Fibroblast of villous mesenchyme (primary cell): ENCODE measurements at places on chromosomes 7 and 10. TPM values are rescaled to one million over a fixed set of nuclear protein-coding genes. Genes with fewer than 3 reads are reported as not detected.

GRCh38 chr7:150941351-150942000 lies 36.6 kb downstream of the KCNH2 start:
- DNase-seq: no peak

- DNase-seq: no peak
Observed at GRCh38 chr10:20922451-20922850, 25.3 kb upstream of the NEBL start.

DNA sequence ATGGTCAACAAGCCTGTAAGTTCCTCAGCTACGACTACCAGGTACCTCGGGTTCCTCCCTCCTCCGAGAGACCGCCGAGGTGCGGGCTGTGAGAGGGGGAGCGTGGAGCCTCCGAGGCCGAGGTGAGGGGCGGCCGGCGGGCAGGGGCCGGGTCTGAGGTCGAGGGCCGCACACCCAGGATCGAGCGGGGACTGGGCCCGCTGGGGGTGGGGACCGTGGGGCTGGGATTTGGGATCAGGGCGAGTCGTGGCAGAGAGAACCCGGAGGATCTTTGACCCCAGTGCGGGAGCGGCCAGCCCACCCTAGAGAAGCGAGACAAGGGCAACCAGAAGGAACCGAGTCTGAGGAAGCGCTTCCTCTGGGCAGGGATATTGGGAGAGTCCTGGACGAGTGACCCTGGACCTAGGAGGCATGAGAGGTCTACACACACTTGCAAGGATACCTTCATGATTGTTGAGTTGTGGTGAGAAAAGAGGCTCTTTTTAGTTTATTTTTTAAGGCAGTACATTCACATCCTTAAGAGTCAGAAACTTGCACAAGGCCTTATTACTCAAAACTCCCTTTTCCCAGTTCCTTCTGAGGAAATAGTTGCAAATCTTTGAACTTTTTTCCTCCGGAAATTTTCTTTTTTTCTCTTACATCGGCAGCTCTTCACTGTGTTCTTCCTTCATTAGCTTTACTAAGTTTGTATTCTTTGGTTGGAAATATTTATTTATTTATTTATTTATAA lies 395 bp downstream of the ZNF487 start:
- DNase-seq: no peak

DNA sequence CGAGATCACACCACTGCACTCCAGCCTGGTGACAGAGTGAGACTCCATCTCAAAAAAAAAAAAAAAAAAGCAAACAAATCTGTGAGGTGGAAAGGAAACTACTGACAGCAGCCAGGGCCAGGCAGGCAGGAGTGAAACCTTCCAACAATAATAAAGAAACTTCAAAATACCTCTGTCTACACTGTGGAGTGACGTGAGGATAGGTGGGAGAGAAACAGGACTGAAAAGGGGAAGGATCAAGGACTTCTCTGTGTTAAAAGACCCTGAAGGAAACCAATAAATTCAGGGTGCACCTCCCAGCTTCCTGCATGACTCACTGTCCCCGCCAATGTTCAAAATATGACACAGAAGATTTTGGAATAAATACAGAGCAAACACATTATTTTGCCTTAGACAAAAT lies 82.9 kb downstream of the KIAA1549 start:
- no peak for DNase-seq

Gene TAF3
- 2.2 and 2.3 TPM in 2 replicates for total RNA-seq

Gene DNA2
- total RNA-seq: 9.7 and 13.0 TPM in 2 replicates

DNA sequence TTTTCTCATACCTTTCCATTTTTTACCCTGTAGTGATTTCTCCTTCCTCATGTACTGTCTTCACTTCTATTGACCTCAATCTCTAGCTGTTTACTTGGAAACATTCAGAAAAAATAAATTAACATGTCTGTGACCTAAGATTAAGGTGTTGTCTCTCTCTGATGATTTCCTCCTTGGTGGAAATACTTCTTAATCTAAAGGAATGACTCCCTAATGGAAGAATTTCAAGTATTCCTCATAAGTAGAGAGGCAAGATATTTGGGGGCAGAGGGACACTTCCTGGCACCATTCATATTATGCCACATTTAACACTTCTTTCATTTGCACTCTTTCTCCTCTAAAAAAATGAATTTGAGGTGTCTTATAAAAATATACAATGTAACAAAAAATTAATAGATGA lies 202.8 kb downstream of the NEBL start:
- no peak for DNase-seq

DNA sequence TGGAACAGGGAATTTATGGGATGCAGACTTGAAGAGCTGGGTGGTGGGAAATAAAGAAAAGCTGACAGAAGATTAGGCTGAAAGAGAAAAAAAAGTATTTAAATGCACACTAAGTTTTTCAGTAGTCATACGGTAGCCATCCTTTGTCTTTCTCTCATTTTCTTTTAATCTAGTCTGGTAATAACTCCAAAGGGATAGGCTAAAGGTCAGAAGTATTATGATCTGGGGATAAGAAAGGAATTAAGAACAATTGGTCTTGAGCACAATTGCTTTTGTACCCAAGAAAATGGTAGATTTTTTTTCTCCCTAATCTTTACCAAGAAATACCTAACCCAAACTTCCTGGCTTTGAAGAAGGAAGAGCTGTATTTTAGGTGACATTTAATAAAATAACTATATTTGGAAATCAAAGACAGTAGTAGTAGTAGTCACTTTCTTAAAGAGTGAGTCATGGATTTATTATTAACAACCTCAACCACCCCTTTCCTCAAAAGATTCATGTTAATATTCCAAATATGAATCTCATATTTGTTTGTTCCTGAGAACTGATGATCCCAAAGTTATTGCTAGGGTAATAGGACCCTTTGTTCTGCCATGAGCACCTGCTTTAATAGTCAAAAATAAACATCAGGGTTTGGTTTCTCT lies 120.2 kb upstream of the ODAD2 start:
- no peak for DNase-seq

Gene SFTPA1
- not detected in 2 replicates for total RNA-seq

DNA sequence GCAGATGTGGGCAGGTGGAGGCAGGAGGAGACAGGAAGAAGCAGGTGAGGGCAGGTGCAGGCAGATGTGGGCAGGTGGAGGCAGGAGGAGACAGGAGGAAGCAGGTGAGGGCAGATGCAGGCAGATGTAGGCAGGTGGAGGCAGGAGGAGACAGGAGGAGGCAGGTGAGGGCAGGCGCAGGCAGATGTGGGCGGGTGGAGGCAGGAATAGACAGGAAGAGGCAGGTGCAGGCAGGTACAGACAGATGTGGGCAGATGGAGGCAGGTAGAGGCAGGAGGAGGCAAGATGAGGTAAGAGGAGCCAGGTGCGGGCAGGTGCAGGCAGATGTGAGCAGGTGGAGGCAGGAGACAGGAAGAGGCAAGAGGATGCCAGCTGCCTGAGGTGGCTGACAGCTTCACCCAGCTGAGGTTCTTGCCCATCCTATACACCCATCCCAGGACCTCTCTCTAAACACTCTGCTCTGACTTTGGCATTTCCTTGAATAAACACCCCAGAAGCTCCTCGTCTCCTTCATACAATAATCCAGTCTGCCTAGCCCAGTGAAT lies 33.0 kb downstream of the PTPRE start:
- no peak for DNase-seq

GRCh38 chr10:100828738-100829096 lies 83.3 kb downstream of the PAX2 start:
- no peak for DNase-seq

DNA sequence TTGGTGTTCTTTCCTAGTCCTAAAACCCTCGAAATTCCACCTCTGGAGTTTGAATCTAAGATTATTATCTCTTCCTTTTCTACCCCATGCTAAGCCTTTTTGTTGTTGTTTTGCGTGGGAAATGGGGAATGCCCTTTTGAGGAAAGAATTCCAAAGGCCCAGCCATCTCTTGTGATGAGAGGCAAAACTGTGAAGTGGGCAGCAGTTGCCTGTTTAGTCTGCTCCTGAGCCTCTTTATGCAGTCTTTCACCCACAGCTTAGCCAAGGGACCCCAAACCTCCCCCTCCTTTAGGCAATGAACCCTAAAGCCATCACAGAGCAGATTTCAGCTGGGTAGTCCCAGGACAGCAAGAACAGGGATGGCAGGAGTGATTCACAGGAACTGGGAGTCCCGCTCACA lies 95.5 kb downstream of the DNMBP start:
- DNase-seq: no peak

Gene CPXM2
- total RNA-seq: 0.32 TPM in 1 of 2 replicates, not detected in the other

Gene MMD2
- total RNA-seq: not detected in 2 replicates

- DNase-seq: no peak
Observed at GRCh38 chr10:43044961-43045621, 31.8 kb upstream of the RET start.

DNA sequence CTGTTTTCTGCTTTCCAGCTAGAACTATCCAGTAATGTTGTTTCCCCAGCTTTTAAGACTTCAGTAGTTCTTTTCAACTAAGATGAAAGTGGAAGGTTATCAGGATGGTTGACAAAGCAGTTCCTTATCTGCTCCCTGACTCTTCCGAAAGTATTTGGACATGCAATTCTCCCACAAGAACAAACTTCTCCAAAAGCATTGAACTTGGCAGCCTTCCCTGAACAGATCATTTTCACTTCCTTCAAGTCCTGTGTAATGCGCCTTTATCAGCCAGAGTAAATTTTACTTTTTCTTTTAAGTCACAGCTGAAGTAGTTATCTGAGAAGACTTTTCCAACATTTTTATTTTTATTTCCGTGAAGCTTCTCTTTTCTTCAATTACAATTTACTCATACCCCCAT lies 39.7 kb downstream of the CDC14C start:
- DNase-seq: no peak

DNA sequence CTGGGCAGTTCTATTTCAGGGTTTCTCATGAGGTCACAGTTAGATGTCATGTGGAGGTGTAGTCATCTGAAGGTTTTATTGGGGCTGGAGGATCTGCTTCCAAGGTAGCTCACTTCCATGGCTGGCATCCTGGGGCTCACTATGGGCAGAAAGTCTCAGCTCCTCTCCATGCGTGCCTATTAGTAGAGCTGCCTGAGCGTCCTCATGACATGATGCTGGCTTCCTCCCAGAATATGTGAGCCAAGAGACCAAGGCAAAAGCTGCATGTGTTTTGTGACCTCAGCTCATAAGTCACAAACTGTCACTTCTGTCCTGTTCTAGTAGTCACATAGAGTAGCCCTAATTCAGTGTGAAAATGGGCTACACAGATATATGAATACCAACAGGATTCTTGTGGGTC lies 524.4 kb downstream of the SUGCT start:
- DNase-seq: no peak

DNA sequence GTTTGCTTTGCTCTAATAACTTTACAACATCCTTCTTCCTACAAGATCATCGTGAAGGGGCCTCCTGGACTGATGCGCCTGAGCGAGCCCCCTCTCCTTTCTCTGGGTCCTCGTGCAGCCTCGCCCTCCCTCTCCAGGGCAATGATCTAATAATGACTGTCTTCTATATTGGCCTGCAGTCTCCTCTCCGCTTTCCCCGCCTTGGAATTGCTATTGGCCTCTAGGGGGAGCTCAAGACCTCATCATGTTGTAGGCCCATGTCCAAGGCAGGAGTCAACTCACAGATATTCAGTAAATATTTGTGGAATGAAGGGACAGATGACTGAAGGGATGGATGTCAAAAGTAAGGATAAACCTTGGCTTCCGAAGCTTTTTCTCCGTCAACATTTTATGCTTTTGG lies 1180.3 kb downstream of the TYW1 start:
- peak; percentile 2 for DNase-seq

DNA sequence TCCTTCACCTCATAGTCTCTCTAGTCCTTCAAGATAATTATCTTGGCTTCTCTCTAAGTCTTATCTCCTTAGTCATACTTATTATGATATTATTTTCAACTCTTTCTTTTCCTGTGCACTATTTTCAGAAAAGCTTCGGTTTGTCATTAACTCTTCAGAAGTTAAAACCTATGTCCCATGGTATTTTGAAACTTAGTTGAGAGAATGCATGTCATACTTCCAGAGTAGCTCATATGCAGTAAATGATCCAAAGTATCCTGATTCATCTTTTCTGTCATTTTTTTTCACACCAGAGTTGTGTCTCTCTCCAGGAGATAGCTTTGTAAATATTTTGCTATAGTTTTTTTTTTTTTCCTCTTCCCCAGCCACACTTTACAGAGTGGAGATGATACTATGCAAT lies 1008.6 kb downstream of the NRG3 start:
- no peak for DNase-seq

DNA sequence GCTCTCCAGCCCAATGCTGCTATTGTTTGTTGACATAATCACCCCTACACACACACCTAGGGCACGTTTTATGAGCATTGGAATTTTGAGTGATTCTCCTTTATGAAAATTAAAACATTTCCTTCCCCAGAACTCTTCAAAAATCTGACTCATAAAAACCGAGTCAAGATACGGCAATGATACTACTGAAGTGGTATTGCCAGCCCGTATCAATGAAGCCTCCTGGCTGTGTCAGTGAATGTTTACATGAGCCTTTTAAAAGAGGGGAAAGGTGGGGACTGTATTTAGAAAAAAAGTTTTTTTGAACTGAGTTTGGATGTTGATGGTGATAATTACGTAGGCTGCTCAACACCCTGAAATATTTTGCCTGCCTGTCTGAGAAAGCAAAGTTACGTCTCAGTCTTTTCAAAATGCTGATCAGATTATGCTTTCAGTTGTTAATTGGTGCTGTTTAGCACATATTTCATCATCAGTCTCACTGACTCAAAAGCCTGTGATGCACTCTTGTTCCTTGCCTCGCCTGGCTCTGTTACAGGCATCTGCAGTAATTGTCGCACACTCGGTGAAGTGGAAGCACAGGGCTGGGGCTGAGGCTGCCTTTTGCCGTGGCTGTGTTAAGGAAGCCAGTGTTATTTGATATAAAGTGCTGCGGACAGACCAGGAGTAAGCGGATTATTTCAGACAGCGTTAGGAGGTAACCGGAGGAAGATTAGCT lies 157.4 kb upstream of the TCF7L2 start:
- DNase-seq: peak; percentile 80

- no peak for DNase-seq
Observed at GRCh38 chr7:116698930-116699721, 27.1 kb downstream of the MET start.

DNA sequence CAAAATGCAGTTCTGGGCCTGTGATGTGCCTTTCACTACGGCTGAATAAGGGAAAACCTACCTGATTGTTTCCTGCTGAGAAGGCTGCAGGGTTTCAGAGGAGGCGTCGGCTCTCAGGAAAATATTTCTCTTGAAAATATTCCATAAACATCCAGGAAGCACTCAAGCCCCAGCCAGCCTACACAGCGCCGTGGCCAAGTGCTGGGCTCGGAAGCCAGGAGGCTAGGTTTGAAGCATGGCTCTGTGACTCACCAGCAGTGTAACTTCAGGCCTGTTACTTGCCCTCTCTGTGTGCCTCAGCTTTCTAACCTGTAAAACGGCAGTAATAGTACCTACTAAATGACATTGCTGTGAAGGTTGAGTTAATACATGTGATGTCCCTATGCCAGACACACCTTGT lies 399.1 kb downstream of the GATA3 start:
- DNase-seq: no peak

DNA sequence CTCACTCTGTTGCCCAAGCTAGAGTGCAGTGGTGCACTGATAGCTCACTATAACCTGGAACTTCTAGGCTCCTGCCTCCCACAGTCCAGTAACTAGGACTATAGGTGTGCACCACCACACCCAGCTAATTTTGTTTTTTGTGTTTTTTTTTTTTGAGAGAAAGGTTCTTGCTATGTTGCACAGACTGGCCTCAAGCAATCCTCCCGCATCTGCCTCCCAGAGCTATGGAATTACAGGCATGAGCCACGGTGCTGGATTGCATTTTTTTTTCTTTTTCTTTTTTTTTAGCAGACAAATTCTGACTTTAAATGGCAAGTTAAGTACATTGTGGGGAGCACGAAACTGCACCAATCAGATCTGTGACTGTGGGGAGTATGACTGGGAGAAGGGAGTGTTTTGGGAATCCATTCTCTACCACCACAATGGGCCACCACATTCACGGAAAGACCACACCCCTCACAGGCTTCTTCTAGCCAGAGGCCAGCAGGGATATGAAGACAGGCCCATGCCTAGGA lies 58.1 kb upstream of the MSMB start:
- no peak for DNase-seq
